ENCODE measurements at places on chromosomes 7 and 10.

DNA sequence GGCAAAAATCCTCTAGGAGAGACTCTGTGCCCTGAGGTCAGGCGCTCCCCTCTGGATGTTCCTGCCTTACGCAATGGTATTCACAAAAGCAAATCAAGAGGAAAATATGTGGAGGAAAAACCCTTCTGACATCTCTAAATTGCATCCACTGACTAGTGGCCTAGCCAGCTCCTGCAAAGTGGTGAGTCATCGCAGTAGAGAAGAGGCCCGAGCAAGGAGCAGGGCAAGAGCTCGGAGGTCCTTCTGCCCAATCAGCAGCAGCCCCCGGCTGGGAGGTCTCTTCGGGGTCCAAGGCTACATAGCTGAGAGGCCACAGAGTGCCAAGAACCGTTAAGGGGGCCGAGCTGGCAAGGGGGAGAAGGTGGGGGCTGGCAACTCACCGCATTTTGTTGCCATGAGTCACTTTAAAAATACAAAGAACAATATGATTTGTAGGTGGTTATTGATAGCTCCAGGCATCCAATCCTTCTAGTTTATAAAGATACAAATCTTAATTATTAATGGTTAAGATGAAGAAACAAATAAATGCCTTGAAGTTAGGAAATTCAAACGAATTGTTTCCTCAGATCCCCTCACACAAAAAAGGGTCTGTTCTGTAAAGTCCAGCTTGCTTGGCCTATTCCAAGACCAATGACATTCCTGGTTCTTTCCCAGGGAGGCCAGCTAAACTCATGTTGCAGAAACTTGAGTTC is 161.6 kb downstream of the PKD1L1 start:
- no peak for DNase-seq

DNA sequence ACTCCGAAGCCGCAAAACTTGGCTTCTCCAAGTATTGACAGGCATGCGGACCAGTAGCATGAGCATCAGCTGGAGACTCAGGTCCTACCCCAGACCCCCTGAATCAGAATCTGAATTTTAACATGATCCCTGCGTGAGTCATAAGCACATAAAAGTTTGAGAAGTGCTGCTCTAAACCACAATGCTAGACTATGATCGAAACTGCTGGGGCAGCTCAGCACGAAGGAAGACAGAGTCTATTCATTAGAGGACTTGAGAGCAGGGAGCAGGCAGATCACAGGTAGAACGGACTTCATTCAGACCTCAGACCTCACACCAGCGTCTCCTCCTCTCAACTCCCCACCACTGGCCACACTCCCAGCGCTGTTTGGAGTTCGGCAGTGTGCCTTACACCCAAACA is 16.9 kb downstream of the CAMK2G start:
- peak; percentile 56 for DNase-seq

DNA sequence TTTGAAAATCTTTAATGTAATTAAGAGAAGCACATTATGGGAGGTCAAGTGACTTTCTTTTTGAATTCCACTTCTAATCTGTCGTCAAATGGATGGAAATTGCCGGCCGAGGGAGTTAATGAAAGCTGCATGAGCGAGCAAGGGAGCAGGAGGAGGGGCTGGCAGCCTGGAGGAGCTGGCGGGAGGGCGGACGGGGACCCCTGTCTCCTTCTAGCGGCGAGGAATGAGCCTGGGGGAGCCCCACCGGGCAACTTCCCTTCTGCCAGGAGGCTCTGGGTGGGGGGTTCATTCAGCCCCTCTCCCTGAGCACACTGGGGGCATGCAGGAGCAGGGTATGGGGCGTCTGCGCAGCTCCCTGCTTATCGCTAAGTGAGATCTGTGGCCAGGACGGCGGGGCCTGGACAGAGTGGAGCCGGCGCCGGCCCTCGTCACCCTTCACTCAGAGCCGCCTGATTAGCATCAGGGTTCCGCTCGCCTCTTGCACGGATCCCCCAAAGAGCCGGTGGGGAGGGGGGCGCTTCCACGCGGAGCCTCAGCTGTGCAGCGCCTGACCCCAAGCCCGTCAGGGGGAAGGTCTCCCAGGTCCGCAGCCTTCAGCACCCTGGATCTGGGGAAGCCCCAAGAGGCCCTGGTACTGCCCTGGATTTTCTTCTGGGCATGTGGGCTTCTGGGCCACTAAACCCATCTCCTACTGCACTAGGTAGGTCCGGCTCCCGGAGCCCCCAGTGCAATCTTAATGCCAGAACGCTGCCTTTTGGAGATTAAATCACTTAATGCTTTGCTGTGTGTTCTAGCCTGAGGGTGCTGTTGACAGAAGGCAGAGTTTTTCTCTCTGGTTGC is 680.8 kb downstream of the LRMDA start:
- DNase-seq = no peak

DNA sequence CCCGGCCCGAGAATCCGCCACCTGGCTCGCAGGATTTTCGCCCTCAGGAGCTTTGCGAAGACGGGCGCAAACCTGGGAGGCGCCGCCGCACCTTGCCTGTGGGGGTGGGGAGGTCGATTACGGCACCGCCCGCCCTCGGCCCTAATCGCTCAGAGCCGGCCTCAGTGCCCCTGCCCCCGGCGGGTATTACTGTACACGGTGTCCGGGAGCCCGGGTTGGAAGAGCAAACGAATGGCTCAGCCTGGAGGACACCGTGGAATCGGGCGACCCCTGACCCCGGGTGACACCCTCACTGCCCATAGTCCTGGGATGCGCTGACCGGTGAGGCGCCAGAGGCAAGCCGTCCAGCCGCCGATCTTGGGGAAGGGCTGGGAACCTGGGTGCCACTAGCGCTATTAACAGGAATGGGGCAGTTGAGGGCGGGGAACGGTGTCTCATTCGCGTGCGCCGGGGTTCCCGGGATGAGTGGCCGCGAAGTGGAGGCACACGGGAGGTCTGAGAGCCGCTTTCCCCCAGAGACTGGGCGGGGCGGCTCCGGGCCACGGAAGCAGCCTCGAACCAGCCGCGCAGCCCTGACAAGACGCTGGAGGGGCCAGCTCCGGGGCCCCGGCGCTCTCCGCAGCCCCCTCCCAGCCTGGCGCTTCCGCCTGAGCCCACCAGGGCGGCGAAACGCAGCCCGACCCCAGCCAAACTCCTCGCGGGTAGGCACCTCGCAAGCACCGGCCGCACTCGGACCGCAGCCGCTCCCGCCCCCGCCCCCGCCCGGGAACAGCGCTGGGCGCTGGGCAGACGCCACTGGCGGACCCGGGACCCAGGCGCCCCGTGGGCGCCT is 167.5 kb downstream of the NRF1 start:
- DNase-seq = peak; percentile 38

DNA sequence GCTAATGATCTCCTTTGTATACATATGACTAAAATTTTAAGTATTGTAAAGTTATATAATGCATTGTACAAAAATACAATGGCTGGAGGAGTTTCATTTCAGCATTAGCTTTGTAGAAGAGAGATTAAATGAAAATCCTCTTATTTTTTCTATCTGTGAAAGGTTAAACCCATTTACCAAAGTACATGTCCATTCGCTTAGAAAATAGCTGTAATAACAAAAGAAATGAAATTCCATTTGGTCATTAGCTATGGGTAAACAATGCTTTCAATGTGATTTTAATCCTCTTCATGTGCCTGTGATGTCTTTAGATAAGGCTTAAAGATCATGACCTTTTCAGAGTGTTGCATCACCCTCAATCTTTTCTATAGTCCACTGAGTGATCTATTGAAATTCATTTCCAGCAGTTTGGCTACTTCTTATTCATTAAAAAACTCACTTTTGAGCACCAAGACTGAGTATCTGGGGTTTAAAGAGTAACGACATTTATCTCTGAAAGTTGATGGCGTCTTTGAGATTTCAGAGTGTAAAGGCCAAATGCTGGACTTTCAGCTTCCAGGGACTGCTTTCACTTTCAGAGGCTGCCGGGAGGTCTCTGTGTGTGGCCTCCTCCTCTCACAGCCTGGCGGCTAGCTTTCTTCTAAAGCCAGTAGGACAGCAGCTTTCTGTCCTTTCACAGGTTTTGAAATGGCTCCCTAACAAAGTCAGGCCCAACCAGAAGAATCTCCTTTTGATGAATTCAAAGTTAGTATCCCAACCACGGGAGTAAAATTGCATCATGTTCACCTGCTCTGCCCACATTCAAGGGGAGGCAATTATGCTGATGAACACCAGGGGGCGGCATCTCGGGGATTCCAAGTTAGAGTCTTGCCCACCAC is 701.4 kb upstream of the COBL start:
- no peak for DNase-seq

- DNase-seq = no peak
Measured at GRCh38 chr7:64875658-64876406, 27.2 kb upstream of the ZNF273 start.

GRCh38 chr7:17672783-17673182 is 267.5 kb downstream of the SNX13 start:
- no peak for DNase-seq

- DNase-seq = no peak
Measured at GRCh38 chr10:27661514-27662286, 83.9 kb downstream of the MKX start.

DNA sequence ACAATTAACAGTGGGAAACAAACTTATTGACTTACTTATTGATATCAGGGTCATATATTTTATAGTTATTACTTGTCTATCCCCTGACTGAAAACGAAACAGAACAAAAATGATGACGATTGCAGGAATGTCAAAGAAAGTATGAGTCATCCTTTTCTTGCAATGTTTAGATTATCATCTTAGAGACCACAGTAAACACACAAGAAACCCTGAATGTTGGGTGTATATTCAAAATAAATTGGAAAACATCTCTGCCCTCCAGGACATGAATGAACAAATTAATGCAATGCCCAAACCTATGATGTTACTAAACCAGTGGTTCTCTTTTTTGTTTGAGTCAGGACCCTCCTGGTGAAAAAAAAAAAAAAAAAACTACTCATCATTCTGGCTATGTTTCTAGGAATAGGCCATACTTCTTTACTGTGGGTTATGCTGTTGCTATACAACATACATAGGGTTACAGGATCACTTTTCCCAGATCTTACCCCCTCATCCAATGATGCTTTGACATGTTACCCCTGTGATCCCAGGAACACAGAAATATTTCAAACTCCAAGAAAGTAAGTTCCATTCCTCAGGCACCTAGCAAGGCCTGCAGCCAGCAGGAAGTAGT is 623.4 kb upstream of the IGFBP3 start:
- DNase-seq = no peak

- no peak for DNase-seq
Measured at GRCh38 chr7:75718390-75719031, 20.2 kb downstream of the HIP1 start.

- DNase-seq = no peak
Measured at GRCh38 chr10:2933071-2933470, 134.3 kb upstream of the PFKP start.

GRCh38 chr10:122244001-122244975 is 26.8 kb upstream of the BTBD16 start:
- DNase-seq = no peak

DNA sequence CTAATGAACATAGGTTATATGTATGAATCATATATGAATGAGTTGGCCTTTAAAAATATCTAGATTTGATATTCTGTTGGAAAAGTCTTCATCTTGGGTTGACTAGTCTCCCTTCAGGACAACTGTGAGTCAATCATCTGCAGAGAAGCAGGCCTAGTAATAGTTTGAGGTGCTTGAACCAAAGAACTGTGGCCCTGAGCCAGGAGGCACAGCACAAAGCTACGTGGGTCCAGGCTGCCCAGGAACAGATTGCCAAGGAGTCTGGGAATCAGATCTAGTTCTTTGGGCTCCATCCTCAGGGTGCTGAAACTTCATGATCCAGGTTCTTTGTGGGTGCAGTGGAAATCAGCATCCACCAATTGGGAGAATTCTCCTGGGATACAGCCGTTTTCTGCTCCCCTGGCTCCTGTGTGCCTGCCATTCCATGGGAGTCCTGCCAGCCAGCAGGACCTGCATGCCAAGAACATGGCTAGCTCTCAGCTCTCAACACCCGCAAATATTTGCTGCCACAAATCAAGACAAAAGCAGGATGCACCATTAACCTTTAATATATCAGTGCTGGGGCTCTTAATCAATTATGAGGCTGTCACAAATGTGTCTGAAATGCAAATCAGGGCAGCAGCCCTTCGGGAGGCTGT is 709.0 kb downstream of the GRID1 start:
- no peak for DNase-seq

GRCh38 chr10:72020914-72021809 is 57.0 kb downstream of the CHST3 start:
- no peak for DNase-seq

DNA sequence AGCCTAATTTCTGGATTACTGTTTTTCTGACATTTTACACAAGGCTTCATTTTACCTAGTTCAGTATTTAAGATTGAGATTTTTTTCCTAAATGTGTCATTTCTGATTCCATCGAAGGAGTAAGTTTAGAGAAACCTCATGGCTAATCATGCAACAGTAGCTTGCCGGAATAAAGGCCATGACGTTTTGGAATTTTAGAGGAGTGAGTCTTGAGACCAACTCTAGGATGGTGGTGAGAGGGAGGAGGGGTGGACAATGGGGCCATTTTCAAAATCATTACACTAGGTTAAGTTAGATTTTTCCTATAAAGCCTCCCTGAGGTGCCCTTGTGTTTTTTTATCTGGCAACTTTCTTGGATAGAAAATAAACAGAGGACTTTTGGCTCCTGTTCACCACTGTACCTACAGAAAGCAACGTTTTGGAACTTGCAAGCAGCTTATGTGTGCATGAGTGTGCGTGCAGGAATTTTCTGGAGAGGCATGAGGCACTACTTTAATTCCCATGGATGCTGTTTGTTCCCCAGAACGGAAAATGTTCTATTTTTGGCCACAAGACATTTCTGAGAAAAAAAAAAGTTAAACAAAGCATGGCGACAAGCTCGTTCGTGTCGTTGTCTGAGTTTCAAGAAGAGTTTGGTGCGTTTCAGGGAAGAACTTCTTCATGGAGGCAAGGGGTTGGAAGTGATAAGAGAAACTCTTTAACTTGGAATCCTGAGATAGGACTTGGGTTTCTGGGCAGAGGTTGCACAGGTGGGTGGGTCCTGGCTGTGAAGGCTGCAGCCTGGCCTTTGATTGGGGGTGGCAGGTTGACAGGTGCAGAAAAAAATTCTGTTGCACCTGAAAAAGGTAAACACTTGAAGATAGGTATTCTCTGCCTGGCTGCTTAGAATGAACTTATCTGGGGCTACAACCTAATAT is 178.1 kb downstream of the PTEN start:
- DNase-seq = no peak
